ENCODE measurements at places on chromosomes 6 and 20. TPM values are rescaled to one million over a fixed set of nuclear protein-coding genes. Genes with fewer than 3 reads are reported as not detected.
A peak's percentile ranks its signal among the peaks of the same experiment; 100 is the strongest.

The MUC22 gene
- total RNA-seq, result not detected

The OLIG3 gene
- total RNA-seq, result not detected

The CNBD2 gene
- total RNA-seq, result 5.3 TPM

The WFDC12 gene
- not detected for total RNA-seq

The GPR63 gene
- total RNA-seq, result 8.7 TPM

The MGME1 gene
- total RNA-seq, result 27.8 TPM

The LGSN gene
- total RNA-seq, result not detected

The ID1 gene
- 71.6 TPM for total RNA-seq

The C6orf141 gene
- not detected for total RNA-seq

The NKX2-2 gene
- total RNA-seq, result not detected

DNA sequence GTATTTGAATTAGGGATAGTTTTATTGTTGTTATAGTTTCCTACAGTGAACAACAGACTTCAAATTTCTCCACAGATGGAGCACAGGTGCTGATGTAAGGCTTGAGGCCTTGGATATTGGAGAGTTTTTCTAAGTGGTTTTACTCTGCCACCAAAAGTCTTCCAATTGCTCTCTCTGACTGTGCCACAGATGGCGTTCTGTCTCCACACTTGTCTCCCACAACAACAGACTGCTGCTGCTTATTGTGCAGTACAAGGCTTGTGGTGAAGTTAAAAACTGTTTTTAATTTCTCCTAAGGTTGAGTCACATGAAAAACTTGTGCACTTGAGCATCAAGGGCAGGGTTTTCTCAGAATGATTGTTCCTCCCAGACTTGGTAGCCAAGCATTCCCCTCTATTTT is 460.9 kb upstream of the KHDRBS2 start:
- no peaks in the 10 kb centered on the region for H3K36me3 ChIP-seq
- H3K27ac ChIP-seq, result no peak overlapping the region
- no peaks in the 10 kb centered on the region for H3K4me1 ChIP-seq
- DNase-seq, result no peak

- H3K4me1 ChIP-seq, result no peaks in the 10 kb centered on the region
- H3K36me3 ChIP-seq, result no peaks in the 10 kb centered on the region
- no peak overlapping the region for H3K4me3 ChIP-seq
- no peak for DNase-seq
Observed at GRCh38 chr6:139091826-139092225, 43.1 kb upstream of the HECA start.

GRCh38 chr6:9543649-9544048 is 871.2 kb downstream of the TFAP2A start:
- no peaks in the 10 kb centered on the region for H3K27me3 ChIP-seq
- H3K36me3 ChIP-seq, result no peaks in the 10 kb centered on the region
- no peak overlapping the region for H3K27ac ChIP-seq
- H3K4me3 ChIP-seq, result no peak overlapping the region
- DNase-seq, result no peak

GRCh38 chr6:111727802-111728201 is 122.1 kb upstream of the TRAF3IP2 start:
- no peaks in the 10 kb centered on the region for H3K36me3 ChIP-seq
- DNase-seq, result no peak
- H3K4me3 ChIP-seq, result no peak overlapping the region
- H3K27ac ChIP-seq, result no peak overlapping the region
- peaks cover 16% of the 10 kb centered on the region for H3K4me1 ChIP-seq

DNA sequence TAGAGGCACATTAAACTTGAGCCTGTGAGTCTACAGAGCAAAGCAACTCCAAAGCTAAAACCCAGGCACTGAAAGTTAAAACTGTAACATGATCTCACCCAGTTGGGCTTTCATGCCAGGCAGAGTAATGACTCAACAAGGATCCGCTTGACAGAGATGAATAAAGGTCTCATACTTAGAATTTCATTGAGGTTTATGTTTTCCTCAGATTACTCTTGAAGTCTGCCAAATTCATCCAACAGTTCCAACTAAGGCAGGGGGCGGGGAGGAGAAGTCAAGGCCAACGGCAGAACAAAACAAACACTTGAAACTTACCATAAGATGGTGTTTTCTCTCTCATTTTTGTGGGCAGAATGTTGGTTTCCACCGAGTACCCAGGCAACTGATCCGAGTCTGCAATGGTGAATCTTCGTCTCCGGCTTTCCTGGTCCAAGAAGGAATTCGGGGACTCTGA is 54.0 kb upstream of the IPCEF1 start:
- DNase-seq, result peak; percentile 60
- no peak overlapping the region for H3K4me3 ChIP-seq
- H3K4me1 ChIP-seq, result peaks cover 33% of the 10 kb centered on the region
- peak overlapping the region; percentile 35 for H3K27ac ChIP-seq
- H3K36me3 ChIP-seq, result peaks cover 68% of the 10 kb centered on the region

GRCh38 chr6:2147766-2148448 is 97.5 kb downstream of the GMDS start:
- H3K4me1 ChIP-seq, result no peaks in the 10 kb centered on the region
- no peaks in the 10 kb centered on the region for H3K36me3 ChIP-seq
- no peaks in the 10 kb centered on the region for H3K27me3 ChIP-seq
- no peak overlapping the region for H3K4me3 ChIP-seq
- no peak overlapping the region for H3K27ac ChIP-seq

DNA sequence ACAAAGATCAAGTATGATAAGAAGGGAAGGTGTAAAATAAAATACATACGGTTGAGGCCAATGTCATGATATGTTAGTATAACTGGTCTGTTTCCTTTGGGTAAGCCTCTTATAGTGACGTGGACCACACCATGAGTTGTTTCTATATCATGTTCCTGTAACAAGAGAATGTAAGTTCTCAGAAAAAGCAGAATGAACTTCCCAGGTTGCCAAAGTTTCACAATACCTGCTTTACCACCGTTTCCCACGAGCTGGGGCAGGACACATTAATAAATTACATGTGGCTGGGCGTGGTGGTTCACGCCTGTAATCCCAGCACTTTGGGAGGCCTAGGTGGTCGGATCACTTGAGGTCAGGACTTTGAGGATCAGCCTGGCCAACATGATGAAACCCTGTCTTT is 42.6 kb upstream of the SLA2 start:
- DNase-seq, result no peak
- H3K27ac ChIP-seq, result no peak overlapping the region

GRCh38 chr6:108120311-108120710 is 45.5 kb upstream of the NR2E1 start:
- H3K4me3 ChIP-seq, result no peak overlapping the region
- DNase-seq, result no peak
- peaks cover 9% of the 10 kb centered on the region for H3K27me3 ChIP-seq
- H3K4me1 ChIP-seq, result no peaks in the 10 kb centered on the region
- H3K36me3 ChIP-seq, result no peaks in the 10 kb centered on the region
- no peak overlapping the region for H3K27ac ChIP-seq

GRCh38 chr6:1247056-1247455 is 64.8 kb upstream of the FOXQ1 start:
- no peak for DNase-seq
- no peak overlapping the region for H3K27ac ChIP-seq
- no peak overlapping the region for H3K4me3 ChIP-seq
- no peaks in the 10 kb centered on the region for H3K4me1 ChIP-seq
- H3K27me3 ChIP-seq, result no peaks in the 10 kb centered on the region
- H3K36me3 ChIP-seq, result no peaks in the 10 kb centered on the region

DNA sequence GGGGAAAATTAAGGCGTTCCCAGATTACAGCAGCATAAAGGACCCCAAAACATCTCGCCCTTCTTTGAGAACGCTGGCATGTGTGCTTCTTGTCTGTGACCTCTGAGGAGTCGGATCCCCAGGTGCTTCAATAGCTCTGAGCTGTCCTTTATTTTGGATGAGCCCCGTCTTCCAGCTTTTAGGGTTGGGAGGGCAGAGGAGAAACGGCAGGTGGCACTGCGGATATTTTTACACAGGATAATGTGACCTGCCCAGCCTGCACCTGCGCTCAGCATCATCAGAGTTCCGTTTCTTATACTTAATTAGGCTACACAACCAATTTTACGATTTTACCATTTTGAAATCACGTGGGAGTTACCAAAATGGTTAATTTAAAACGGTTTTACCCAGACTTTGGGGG is 147.7 kb upstream of the RPS6KA2 start:
- no peak overlapping the region for H3K27ac ChIP-seq
- peaks cover 6% of the 10 kb centered on the region for H3K27me3 ChIP-seq
- no peaks in the 10 kb centered on the region for H3K36me3 ChIP-seq
- 0 out of 2 replicates have a peak, but pooled peaks cover 3% of the 10 kb centered on the region for H3K4me1 ChIP-seq
- no peak for DNase-seq

GRCh38 chr6:158867381-158868121 is 48.4 kb upstream of the EZR start:
- H3K36me3 ChIP-seq, result no peaks in the 10 kb centered on the region
- H3K4me3 ChIP-seq, result no peak overlapping the region
- no peak overlapping the region for H3K27ac ChIP-seq
- DNase-seq, result no peak

GRCh38 chr6:75568965-75569364 is 32.7 kb upstream of the SENP6 start:
- no peaks in the 10 kb centered on the region for H3K36me3 ChIP-seq
- no peaks in the 10 kb centered on the region for H3K27me3 ChIP-seq
- H3K4me3 ChIP-seq, result no peak overlapping the region

GRCh38 chr20:42179768-42180167 is 561.6 kb upstream of the CHD6 start:
- no peaks in the 10 kb centered on the region for H3K27me3 ChIP-seq
- H3K27ac ChIP-seq, result no peak overlapping the region
- H3K4me3 ChIP-seq, result no peak overlapping the region
- no peaks in the 10 kb centered on the region for H3K36me3 ChIP-seq

DNA sequence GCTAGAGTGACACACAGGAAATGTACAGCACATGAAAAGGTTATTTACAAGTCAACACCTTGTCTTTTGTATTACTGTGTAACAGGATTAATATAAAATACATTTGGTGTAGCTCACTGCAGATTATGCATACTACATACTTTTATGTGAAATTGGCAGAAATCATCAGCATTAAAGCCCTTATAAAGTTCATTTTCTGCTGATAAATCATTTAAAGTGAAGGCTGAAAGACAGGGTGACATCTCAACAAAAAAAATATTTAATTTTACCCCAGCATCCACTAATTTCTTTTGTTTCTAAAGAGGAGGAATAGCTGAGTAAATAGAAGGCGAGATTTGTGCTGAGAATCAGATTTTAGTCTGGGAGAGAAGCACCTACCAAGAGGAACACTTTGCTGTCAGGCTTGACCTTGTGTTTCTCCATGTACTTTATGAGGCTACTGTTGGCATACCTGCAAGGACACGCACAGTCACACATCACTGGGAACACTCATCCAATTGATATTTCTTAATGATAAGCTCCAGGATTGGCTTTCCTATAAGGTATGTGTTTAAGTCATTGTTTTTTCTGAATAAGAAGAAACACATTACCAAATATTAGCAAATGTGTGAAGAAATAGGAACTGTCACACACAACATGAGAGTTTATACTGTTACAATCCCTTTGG is 146.6 kb upstream of the SLC22A16 start:
- no peaks in the 10 kb centered on the region for H3K27me3 ChIP-seq
- no peak for DNase-seq
- H3K4me1 ChIP-seq, result peaks cover 11% of the 10 kb centered on the region

DNA sequence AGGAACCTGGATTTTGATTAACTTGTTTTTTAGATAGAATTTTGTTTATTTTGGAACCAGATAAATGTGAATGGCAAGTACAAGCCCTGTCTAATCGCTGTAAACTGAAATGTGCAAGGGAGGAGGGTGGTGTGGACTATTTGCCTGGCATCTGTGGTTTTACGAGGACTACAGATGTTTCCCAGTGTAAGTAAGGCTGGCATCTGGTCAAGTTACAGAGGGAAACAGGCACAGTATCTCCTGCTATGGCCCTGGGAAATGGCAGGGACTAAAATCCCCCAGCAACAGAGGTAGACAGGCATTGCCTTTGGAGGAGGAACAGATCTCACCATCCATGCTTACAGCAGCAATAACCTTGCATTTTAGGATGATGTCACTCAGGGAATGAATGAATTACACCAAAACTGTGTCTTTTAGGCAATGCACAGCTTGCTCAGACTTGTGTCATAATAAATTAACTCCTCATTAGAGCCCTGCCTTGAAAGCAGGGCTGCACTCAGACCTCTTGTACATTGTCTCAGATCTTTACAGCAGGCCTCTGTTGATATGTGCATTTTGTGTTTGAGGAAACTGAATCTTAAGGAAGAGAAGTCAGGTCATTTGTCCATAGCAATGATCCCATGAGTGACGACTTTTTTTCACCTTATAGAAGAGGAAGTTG is 96.2 kb downstream of the TCP11 start:
- H3K27me3 ChIP-seq, result no peaks in the 10 kb centered on the region
- no peak overlapping the region for H3K4me3 ChIP-seq
- H3K27ac ChIP-seq, result no peak overlapping the region
- peak; percentile 11 for DNase-seq

GRCh38 chr20:58289143-58289542 is 20.4 kb upstream of the RAB22A start:
- no peak overlapping the region for H3K27ac ChIP-seq
- H3K4me1 ChIP-seq, result no peaks in the 10 kb centered on the region
- peaks cover 2% of the 10 kb centered on the region for H3K36me3 ChIP-seq
- no peak for DNase-seq

DNA sequence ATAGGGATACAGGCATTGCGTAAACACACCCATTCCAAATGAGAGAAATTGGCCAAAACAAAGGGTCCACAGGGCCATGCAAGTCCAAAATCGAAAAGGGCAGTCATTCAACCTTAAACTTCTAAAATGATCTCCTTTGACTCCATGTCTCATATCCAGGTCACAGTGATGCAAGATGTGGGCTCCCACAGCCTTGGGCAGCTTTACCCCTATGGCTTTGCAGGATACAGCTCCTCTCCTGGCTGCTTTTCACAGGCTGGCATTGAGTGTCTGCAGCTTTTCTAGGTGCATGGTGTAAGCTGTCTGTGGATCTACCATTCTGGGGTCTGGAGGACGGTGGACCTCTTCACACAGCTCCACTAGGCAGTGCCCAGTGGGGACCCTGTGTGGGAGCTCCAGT is 744.5 kb downstream of the QKI start:
- no peaks in the 10 kb centered on the region for H3K4me1 ChIP-seq
- DNase-seq, result no peak
- H3K36me3 ChIP-seq, result no peaks in the 10 kb centered on the region
- H3K27ac ChIP-seq, result no peak overlapping the region
- no peak overlapping the region for H3K4me3 ChIP-seq

DNA sequence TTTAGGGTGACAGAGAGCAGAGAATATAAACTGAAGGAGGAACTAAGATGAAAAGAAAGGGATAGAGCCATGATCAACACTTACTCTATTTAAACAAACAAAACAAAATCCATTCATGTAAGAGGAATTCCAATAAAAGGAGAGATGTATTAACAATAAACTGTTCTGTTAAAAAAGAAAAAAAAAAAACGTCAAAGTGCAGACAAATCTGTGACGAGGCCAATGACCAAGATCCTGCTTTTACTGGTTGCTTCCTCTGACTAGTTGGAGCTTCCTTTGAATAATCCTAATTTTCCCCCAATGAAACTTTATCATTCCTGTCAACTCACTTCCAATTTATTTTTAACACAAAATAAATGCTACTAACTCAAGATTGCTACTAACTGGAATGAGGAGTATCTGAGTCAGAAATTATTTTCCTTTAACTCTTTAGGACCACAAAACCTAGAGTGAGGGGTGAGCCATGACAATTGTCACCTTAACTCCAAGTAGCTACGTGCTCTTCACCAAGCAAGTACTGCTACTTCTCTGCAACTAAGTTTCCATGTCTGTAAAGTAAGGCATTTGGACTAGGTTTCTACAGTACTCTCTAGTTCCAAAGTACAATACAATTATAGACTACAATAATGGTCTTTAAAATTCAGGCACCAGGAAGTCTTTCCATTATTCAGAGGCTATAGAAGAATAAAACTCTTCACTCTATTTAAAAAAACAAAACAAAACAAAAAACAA is 152.0 kb downstream of the PTPRK start:
- H3K27ac ChIP-seq, result no peak overlapping the region
